ENCODE measurements at places on chromosomes 6 and 20. TPM values are rescaled to one million over a fixed set of nuclear protein-coding genes. Genes with fewer than 3 reads are reported as not detected.

- DNase-seq = no peak
Observed at GRCh38 chr6:32140420-32141046, 10.4 kb upstream of the FKBPL start.

DNA sequence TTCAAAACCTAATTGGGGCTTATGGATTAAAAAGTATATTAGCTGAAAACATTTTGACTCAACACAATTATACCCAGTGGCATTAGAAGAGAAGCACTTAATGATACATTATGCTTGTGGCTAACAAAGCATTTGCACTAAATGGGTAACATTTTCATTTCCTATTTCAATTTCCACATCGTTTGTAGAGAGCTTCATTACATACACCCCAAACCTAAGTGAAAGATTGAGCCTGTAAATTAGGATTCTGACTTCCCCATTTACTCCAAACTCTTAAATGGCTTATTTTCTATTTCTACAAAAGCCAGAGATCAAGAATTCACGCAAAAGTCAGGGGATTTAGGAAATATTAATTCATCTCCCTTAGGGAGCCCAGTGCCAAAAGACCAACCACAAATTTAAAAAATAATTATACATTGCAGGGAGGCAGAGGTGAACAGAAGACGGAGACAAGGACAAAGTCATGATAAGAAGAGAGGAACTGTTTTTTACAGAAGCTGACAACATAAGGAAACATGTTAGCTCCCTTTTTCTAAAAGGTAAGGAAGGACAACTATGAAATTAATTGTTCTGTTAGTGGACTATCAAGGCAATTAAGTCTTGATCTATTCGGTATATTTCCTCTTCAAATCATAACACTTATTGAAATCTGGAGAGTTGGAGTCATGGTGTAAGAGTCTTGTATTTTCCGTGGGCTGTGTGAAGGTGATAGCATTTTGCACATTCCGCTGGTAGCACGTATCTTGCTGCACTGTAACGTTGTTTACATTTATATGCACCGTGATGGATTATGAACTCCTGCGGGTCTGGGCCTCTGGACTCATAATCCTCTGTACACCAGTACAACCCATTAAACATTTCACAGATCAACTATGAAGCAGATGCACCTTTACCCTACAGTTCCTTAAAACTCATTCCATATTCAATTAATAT, 24.8 kb upstream of the EZR start:
- DNase-seq = peak; percentile 39

GRCh38 chr6:88728756-88729155, 234.7 kb downstream of the RNGTT start:
- no peak for DNase-seq

DNA sequence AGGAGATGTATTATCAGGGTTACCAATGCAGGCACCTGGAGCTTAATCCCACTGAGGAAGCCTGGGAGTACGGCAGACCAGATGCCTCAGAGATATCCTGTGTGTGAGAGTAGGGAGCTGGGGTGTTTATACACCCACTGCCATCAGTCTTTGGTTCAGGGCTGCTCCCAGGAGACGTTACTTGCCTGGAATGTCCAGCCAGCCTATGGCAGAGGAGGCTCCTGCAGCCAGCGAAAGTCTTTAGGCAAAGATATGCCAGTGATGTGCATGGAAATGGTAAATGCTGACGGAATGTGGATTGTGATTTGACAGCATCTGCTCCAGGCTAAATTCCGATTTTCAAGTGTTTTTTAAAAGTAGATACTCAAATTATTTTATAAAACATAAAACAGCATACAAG, 282.0 kb downstream of the BTBD3 start:
- no peak for DNase-seq

TOX2 gene
- 0.43 TPM for total RNA-seq

All from fibroblast of villous mesenchyme (primary cell).